ENCODE measurements at places on chromosomes 12 and 14. TPM values are rescaled to one million over a fixed set of nuclear protein-coding genes. Genes with fewer than 3 reads are reported as not detected.

GRCh38 chr12:93380480-93381121 lies 2.9 kb downstream of the NUDT4 start:
- no peak for DNase-seq

ZNF10 gene
- 5.4 TPM for total RNA-seq

ACSM4 gene
- not detected for total RNA-seq

GRCh38 chr14:74578479-74578878 lies 33.6 kb downstream of the LTBP2 start:
- DNase-seq = no peak

RTN1 gene
- total RNA-seq = 0.78 TPM

- DNase-seq = no peak
These were observed 74.8 kb downstream of the LGMN start for GRCh38 chr14:92673601-92674150.

GPR68 gene
- 1.3 TPM for total RNA-seq

- no peak for DNase-seq
These were observed 29.3 kb upstream of the BATF start for GRCh38 chr14:75492832-75493591.

DNA sequence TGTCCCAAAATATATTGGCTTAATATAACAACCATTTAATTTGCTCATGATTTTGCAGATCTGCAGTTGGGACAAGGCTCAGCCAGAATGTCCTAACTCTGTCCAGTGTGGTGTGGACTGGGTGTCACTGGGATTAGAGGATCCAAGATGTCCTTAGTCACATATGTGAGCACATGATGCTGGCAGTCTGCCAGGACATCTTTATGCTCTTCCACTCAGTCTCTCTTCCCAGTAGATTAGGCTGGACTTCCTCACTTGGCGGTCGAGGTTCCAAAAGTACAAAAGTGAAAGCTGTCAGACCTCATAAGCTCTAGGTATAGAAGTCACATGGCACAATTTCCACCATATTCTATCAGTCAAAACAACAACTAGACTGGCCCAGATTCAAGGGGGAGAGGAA lies 167.9 kb upstream of the NTF3 start:
- no peak for DNase-seq

Data from pulmonary artery endothelial cell (primary cell).